RWPE2 (cell line): ENCODE measurements at places on chromosomes 4 and X.

DNA sequence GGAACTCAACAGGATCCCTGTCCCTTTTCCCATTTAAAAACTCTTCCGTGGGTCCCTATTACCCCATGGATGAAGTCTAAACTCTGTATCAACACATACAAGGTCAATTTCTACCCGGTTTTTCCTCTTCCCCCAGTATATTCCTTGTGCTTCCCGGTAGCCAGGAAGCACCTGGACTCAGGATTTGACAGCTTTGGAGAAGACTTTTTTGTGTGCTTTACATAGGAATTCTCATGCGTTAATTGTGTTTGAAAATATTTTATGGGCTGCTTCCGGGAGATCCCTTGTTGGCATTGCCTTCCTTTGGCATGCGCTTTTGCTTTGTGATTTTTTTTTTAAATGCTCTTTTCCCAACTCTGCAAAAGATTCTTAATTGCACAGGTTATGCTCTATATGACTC is 7.2 kb downstream of the SMS start:
- DNase-seq = no peak

DNA sequence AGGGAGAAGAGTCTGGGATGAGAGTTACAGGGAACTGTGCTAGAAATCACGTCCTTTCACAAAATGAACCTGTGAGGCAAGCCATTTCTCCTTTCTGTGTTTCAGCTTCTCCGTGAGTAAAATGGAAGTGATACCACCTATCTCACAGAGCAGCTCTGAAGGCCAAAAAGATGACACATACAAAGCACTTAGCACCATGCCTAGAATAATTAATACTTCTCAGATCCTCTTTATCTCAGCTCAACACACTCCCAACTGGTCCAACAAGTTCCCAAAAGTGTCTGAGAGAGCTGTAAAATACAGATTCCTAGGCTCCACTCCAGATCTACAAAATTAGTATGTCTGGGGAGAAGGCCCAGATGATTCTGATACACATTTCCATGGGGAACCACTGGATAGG is 38.3 kb downstream of the LHFPL1 start:
- DNase-seq = no peak

DNA sequence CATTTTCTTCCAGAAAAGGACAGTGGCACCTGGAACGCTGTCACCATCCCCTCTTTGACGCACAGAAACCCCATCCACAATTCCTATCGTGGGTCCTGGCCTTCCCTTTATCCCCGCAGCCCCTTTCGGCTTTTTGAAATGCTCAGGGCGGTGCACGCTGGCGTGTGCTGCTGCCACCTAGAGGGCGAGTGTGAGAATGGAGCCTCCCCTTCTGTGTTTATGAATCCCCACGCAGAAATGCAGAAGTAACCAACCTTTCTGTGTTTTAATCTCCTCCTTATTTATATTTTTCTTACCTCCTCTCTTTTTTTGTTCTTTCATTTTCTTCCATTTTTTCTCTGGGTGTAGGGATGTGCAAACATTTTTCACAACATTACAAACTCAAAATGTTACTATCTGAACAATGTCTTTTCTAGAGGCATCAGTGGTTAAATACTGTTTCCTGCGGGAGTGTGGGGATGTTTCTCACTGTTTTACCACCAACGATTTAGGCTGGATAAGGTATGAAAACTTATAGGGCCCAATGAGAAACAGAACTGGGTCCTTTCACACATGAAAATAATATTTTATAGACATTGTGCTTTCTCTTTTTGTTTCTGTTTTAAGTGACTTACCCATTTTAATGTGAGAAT is 50.0 kb downstream of the TMA16 start:
- DNase-seq = no peak

GRCh38 chrX:133033010-133033409 is 63.9 kb downstream of the USP26 start:
- DNase-seq = no peak

DNA sequence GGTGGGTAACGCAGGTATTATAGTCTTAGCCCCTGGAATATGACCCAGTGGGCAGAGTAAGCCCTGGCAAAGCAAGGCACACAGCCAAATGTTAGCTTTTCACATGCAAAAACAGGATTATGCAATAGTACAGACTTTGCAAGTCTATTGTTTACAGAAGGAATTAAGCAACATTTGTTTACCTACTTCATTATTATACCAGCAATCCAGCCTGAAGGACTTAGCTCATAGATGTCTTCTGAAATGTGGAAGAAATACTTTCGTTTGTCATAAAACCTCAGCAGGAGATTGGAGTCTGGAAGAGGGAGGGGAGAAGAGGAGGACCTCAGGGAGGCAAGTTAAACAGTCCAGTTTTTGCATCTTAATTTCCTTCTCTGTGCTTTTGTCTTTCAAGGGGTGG is 226.7 kb upstream of the CENPE start:
- no peak for DNase-seq

DNA sequence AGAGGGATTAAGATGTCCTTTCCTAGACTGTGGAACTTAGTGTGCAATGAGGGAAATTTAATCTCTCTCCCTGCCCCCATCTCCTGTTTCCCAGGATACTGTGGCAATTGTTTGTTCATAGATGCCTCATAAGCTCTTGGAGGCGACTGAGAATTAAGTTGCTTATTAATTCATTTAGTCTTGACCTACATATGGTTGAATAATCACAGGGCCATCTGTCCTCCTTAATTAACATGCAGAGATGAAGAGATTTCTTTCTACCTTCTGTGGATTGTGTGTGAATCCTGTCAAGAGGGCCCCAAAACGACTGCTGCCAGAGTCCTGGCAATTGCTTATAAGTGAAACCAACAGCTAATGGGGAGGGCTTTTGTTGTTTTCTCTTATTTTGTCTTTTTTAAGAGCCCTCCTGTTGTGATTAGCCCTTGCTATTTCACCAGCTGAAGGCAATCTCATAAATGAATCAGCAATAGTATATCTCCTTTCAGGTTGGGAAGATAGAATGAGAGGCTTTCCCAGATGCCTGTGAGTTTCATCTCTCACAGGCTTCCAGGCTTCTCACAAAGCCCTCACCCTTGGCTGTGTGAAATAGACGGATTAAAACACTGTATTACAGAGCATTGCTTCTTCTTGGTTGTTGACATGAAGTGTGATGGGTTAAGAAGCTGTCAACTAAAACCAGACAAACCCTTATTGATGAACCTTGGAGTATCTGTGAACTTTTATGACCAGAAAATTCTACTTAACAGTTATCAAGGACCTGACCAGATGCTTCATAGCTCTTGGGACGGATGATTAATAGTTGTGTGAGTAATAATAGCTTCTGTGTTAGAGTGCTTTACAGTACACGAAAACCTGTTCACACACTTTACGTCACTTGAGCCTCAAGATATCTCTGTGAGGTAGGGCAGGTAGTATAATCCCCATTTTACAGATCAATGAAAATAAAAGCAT is 58.5 kb downstream of the PGRMC2 start:
- DNase-seq = no peak

- no peak for DNase-seq
Observed at GRCh38 chr4:16516796-16517439, 290.6 kb upstream of the TAPT1 start.

DNA sequence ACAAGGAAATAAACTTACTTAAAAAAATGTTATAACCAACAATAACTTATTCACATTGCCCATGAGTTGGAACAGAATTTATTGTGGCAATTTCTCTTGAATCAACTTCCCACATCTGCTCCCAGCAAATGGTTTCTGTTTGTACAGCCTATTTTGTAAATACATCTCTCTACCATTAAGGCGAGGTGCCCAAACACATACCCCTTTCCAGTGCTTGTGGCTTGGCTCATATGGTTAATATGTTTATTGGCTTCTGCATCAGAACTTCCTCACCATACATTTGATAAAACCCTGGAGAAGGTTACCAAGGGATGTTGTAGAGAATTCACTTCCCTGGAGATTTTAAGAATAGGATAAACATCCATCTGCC is 207.1 kb downstream of the SOWAHB start:
- no peak for DNase-seq

- DNase-seq = no peak
Observed at GRCh38 chr4:39814403-39815185, 116.7 kb downstream of the UBE2K start.

DNA sequence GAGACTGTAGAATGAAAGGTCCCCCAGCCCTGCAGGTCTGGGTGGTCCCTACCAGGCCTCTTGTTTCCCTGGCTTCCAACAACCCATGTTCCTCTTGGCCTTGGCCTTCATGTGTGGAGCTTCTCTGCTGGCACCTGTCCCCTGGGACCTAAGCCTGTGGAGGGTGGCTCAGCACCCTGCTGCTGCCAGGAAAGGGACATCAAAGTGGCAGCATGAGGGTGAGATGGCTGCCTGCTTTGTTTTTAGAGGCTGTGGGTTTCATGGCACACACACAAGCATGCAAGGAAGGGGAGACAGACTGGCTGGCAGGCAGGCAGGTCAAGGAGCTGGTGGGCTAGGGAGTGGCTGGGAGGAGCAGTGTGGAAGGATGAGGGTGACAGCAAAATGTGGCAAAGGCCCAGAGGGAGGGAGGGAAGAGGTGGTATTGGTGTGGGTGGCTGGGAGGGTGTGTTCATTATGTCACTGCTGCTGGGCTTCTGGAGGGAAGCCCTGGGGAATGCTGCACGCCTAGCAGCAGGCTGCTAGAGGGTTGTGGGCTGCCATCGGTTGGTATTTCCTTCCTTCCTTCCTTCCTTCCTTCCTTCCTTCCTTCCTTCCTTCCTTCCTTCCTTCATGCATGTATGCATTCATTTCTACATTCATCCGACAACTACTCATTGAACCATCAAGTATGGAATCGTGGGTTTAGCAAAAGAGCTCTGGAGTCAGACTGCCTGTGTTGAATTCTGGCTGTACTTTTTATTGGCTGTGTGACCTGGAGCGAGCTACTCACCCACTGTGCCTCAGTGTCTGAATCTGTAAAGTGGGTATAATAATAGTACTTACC is 128.7 kb upstream of the PJA1 start:
- DNase-seq = no peak

GRCh38 chr4:119794681-119795080 is 166.1 kb upstream of the PDE5A start:
- no peak for DNase-seq

- DNase-seq = no peak
Observed at GRCh38 chr4:117417856-117418255, 332.5 kb upstream of the TRAM1L1 start.

DNA sequence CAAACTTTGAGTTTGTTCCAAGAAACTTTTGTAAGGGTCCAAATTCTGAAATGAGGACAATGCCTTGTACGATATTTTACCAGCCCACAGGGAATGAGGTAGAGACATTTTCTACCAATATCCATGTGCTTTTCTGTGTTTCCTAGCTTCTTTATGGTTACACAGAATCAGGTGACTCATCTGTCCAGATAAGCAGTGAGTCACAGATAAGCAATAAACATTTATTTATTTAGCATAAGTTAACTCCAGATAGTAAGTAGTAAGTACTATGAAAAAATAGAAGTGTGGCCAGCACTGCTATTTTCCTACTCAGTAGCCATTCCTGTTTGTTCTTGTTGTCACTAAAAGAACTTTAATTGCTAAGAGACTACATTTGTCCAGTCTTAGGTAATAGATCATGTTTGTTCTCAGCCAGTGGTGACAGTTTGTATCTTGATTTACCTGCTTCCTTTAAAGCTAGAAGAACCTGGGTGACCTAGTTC is 7.4 kb downstream of the AFF1 start:
- DNase-seq = no peak

DNA sequence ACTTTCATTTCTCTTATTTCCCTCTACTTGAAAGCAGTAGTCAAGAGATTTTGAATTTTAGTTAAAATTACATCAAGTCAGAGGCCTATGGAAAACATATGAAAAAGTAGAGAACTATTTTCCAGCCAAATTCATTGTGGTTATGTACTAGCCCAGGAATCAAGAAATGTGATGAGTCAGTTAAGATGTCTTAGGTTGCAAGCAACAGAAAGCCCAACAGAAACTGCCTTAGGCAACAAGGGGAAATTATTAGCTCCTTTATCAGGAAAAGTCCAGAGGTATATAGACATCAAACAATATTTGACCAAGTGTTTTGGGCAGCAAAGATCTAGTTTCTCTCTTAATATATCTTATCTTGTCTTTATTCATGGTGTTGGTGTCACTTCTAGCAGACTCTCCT is 37.8 kb upstream of the FRMD7 start:
- DNase-seq = no peak

DNA sequence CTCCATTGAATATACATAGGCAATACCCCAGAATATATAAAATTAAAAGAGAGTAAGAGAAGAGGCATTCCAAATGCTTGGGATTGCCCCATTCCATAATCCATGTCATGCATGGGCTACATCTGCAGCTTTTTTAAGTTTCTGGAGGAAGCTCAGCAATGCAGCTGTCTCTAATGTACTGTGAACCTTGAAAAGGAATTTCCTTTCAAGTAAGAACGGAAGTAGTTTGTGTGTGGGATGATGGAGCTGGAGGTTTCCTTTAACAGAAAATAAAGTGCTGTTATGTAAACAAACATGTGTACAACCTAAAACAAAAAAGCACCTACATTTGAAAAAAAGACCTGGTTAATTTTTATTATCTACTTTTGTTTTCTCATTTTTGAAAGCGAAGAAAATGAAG is 303.5 kb downstream of the BMPR1B start:
- DNase-seq = no peak

GRCh38 chrX:113741744-113742143 is 842.1 kb upstream of the HTR2C start:
- DNase-seq = no peak

- no peak for DNase-seq
Observed at GRCh38 chr4:134057356-134057755, 144.2 kb downstream of the PABPC4L start.

- DNase-seq = no peak
Observed at GRCh38 chr4:118964891-118965411, 76.3 kb downstream of the SYNPO2 start.

DNA sequence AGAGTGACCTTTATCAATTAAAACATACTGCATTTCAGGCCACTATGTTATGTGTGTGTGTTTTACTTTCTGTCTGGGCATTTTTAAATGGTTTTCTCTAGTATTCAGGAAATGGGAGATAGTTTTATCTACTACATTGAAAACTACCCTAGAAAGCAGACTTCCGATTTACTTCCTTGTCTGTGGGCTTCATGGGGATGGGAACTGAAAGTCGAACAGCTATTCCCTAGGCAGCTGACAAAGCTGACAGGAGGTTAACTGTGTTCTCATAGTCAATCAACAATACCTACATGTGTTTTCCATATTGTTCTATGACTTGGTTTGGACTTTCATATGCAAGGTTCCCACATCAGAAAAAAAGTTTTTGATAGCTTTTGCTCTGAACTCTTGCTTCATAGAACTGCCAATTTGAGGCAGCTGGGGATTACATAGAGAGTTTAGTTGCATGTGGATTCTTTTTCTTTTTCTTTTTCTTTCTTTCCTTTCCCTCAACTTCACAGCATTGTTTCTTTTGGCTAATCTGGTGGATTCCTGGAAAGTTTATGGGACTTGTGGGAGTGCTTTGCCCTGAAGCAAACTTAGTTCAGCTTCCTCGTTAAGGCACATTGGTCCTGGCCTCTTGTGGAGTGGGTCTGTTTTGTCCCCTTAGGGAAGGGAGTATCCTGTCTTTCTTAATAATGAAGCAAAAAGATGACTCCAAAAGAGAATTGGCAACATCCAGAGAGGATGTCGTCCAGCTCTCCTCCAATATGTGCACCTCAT is 327.1 kb upstream of the GIMD1 start:
- no peak for DNase-seq
